Globus pallidus (tissue), 1 donor: ENCODE measurements at places on chromosomes 2 and 18.

DNA sequence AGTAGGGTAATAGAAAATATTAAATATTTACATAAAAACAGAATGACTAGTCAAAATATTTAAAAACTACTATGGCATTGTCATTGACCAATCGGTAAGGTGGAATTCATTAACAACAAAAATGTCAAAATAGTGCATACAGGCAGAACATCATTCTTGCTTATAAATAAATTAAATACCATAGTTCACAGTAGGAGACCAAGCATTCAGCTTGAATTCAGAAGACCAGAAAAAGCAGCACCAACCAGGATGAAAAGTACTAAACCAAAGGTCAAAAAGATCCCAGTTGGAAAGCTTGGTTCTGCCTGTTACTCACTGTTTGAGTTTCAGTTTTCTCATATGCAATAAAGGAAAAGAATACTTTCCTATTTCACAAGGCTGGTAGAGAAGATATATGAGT, 244.3 kb downstream of the OSR1 start:
- no peak for DNase-seq

- no peak for DNase-seq
Observed at GRCh38 chr2:217722883-217723472, 279.8 kb downstream of the TNS1 start.

- DNase-seq, result no peak
Observed at GRCh38 chr2:75021672-75022071, 63.2 kb downstream of the POLE4 start.

GRCh38 chr2:55169359-55169758, 62.7 kb downstream of the CLHC1 start:
- no peak for DNase-seq

DNA sequence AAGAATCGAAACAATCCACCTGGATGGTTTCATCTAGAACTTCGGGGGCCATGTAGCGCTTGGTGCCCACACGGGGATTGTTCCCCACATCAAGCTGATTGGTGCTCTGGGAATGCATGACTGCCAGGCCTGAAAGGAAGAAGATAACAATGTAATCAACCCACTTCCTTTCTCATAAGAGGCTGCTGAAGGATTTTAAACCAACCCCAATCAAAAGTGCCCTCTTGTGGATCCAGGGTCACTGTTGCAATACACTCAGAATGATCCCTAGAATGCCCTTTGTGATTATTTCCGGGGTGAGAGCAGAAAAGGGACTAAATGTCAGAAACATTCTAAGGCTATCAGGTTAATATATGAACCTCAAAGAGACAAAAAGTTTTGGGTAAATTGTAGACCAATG, 115.2 kb downstream of the ACVR1 start:
- DNase-seq, result no peak

DNA sequence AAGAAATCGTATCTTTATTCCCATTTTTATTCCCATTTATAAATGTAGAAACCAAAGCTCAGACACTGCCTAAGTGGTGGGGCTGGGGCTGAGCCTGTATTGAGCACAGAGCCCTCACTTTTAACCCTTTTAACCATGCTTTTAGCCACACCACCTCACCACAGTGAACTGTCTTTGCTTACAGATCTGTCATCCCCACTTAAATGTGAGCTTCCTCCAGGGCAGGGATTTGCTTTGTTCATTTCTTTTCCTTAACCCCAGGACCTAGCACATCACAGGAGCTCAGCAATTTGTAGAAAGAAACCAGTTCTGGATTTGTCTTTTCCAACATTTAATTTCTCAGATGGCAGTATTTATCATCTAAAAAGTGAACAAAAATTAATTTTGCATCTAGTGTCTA, 2.2 kb downstream of the BOD1L2 start:
- DNase-seq, result no peak

GRCh38 chr18:33350256-33350655, 90.3 kb downstream of the CCDC178 start:
- no peak for DNase-seq

DNA sequence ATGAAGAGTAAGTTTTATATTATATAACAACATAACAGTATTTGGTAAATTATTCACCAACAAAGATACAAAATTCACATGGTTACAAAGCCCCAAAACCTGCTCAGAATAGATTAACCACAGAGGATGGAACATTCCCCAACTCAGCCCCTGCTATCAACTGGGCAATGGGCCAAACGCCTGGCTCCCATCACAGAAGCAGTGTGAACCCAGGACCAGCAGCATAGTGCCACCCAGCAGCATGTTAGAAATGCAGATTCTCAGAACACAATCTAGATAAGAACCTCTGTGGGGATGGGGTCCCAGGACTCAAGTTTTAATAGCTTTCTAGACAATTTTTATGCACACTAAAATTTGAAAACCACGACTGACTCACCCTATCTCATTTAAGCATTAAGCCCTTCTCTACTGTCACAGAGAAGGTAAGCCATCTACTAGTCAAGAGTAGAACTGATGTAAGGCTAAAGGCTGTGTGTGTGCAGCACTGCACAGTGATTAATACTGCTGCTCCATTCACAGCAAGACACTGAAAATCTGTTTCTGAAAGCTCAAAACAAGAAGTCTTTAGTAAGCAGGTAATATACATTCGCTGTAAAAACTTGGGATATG, 15.2 kb downstream of the AFG3L2 start:
- no peak for DNase-seq

- peak; percentile 55 for DNase-seq
Observed at GRCh38 chr2:162221064-162221463, 22.2 kb downstream of the FAP start.

- DNase-seq, result no peak
Observed at GRCh38 chr2:133589456-133589855, 21.2 kb upstream of the NCKAP5 start.
